A549 treated with ZK216348 at 1 μM for 4 hours (cell line): ENCODE measurements at places on chromosomes 3 and 15. TPM values are rescaled to one million over a fixed set of nuclear protein-coding genes. Genes with fewer than 3 reads are reported as not detected.

SERINC4 gene
- 0.11 TPM in 1 of 5 replicates, not detected in the others for total RNA-seq

BCL2A1 gene
- 10.0 to 22.2 TPM (median 11.4 TPM) in 5 replicates for total RNA-seq

LIPH gene
- total RNA-seq: 5.5 to 7.5 TPM (median 6.7 TPM) in 5 replicates

NANOGP8 gene
- not detected in 5 replicates for total RNA-seq

SERPINI1 gene
- 2.1 to 3.5 TPM (median 3.1 TPM) in 5 replicates for total RNA-seq
